ENCODE measurements at places on chromosomes 2 and 18. TPM values are rescaled to one million over a fixed set of nuclear protein-coding genes. Genes with fewer than 3 reads are reported as not detected.

DNA sequence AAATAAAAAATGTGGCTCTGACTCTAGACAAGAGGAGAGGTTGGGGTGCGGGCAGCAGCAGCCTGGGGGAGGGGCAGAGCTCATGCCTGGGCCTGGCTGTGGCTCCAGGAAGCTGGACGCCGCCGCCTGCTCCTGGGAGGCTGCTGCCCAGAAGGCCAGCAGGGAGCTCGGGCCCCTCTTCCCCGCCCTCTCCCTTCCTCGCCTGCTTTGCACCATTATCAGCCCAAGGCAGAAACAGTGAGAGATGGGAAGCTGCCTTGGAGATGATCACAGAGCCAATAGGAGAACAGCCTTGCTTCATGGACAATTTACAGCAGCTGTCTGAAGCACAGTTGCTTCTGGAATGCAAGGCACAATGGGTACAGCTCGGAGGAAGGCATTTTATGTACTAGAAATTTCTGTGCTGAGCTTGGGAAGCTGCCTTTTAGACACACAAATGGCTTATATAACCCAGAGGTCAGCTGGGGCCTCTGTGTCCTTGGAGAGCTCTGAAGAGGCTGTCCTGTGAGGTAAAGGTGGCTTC is 55.3 kb upstream of the AFF3 start:
- no peak for DNase-seq

DUSP11 gene
- 30.2 TPM for total RNA-seq

STAT1 gene
- total RNA-seq = 389 TPM

DNA sequence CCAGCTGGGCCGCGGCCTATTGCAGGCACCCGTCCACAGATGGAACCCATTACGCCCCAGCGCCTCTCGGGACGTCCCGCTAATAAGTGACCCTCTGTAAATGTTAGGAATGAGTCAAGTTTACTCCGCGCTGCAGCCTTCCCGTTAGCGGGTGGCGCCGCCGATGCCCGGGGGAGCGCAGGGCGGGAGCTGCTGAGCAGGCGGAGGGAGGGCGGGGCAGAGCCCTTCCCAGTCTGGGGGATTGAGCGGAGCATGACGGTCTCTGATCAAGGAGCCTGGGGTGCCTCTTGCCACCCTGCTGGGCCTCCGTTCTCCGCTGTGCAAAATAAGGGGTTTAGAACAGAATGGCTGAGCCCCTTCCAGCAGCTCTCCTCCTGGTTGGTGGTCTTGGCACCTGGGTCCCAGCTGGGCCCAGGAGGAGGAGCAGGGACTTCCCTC is 10.5 kb downstream of the CROCC2 start:
- DNase-seq = no peak

DNA sequence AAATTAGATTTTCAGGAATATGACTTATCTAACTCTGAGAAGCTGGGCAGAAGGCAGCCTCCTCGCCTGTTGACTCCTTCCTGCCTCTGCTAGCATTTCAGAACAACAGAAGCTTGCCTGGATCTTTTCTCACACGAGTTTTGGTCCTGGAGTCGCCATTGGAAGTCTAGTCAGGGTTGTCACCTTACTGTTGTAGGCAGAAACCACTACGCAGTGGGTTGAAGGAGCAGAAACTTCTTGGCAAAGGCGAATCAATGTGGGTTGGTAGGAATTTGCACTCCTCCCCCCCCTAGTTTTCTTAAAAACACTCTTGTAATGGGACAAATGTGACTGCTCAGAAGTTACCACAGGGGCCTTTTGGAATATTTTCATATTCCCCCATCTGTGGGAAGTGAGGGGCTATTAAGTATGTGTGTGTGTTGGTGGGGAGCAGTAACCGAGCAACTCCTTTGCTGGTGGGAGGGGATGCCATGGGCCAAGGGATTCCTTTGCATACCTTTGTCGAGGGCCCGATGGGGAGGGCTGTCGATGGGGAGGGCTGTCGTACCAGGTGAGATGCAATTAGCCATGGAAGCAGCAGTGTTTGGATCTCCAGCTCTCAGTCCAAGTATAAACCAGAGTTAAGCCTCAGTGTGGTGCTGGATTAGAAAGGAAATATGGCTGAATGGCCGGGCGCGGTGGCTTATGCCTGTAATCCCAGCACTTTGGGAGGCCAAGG is 117.4 kb downstream of the FMNL2 start:
- no peak for DNase-seq

DNA sequence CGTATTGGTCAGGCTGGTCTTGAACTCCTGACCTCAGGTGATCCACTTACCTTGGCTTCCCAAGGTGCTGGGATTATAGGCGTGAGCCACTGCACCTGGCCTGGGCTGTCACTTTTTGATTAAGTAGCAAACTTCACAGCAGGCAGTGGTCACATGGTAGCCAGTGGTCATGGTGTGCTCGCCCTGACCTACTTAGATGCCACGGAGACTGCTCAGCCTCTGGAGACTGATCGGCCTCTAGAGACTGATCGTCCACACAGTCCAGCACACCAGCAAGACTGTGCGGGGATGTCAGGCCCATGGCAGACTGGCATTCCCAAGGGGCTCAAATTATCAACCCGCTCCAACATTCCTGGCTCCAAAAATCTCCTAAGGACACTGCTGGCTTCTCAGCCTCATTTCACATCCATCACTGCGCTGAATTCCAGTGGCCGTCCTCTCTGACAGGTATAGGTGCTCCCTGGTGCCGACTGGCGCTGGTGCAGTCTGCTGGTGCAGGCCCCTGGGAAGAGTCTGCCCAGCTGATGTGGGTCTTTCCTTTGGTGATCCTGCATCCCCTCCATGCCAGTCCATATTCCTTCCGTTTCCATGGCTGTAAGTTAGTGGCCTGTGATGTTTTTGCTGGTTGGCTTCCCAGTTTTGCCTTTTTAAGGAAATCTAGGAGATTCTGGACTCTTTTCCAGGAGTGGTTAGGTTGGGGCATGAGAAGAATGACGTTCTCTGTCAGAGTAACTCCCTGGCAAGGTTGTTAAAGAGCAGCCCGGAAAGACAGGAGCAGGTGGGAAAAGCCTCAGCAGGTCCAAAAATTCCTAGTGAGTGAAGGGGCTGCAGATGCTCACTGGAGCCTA is 374.5 kb upstream of the HS6ST1 start:
- DNase-seq = no peak

EXOC6B gene
- 7.6 TPM for total RNA-seq

Data from activated naive CD8-positive, alpha-beta T cell treated with anti-CD3 and anti-CD28 coated beads for 36 hours (primary cell).